ENCODE measurements at places on chromosomes 12 and 14. TPM values are rescaled to one million over a fixed set of nuclear protein-coding genes. Genes with fewer than 3 reads are reported as not detected.

The KRT6C gene
- not detected for total RNA-seq

The RTL1 gene
- 0.80 TPM for total RNA-seq

The OR4N2 gene
- total RNA-seq: not detected

The MFAP5 gene
- total RNA-seq: 13.4 TPM

DNA sequence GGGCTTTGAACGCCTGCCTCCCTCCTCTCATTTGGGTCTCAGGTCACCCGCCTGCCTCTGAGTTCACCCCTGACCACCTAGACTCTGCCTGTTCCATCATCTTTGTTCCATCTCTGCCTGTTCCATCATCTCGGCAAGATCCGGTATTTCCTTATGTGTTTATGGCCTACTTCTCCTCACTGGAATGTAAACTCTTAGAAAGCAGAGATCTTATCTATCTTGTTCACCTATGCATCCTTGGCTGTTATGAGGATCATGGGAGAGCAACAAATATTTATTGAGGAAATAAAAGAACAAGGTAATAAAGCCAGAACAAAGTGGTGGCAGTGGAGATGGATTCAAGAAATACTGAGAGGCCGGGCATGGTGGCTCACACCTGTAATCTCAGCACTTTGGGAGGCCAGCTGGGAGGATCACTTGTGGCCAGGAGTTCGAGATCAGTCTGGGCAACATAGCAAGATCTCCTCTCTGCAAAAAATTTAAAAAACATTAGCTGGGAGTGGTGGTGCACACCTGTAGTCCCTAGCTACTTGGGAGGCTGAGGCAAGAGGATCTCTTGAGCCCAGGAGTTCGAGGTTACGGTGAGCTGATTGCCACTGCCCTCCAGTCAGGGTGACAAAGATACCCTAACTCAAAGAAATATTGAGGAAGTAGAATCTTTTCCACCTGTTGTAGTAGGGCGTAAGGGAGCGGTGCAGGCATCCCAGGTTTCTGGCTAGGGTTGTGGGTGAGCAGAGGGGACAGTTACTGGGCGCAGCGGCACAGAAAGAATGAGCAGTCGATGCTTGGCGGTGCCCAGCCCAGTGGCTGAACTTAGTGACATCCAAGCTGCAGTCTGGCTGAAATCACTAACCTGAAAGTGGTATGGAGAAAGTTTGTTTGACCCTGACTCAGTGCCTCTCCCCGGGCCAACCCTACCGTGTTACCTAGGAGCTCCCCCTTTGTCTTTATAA lies 1.7 kb upstream of the KLC1 start:
- H3K36me3 ChIP-seq: no peaks in the 10 kb centered on the region
- H3K27ac ChIP-seq: peak overlapping the region; percentile 93
- peak; percentile 33 for DNase-seq
- H3K4me3 ChIP-seq: no peak overlapping the region
- H3K4me1 ChIP-seq: peaks cover 11% of the 10 kb centered on the region

DNA sequence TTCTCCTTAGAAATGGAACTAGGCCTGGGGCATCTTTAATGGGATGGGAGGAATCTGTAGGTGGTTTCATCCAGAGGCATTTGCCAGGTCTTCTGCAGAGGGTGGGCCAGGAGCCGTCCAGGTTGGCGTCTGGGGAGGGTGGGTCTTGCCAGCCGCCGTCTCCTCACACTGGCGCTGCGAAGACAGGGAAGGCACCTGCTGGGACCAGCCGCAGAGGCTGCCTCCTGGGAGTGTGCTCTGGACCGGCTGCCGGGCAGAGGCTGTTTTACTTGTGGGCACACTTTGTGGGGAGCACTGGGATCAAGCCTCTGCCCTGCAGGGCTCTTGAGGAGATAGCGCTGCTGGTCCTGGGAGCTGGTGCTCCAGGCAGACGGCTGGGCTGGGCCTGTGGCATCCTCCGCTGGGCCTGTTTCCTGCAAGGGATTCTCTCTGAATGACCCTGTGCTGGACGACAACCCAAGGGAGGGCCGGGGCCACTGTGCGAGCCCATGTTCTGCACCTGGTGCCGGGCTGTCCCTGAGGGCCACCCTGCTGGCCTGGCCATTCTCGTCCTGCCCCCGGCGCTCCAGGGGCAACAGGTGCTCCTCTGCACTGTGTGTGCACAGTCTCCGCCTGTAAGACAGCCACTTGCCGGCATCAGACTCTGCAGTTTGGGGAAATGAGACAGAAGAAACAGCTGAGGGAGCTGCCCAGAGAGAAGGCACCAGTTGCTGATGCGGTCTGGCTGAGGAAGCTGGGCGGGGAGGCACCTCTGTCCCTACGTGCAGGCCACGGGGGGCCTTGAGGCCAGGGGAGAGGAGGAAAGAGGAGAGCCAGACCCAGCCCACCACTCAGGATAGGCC lies 10.0 kb upstream of the TEX22 start:
- H3K4me3 ChIP-seq: no peak overlapping the region
- DNase-seq: no peak
- H3K36me3 ChIP-seq: no peaks in the 10 kb centered on the region
- no peaks in the 10 kb centered on the region for H3K27me3 ChIP-seq
- H3K4me1 ChIP-seq: no peaks in the 10 kb centered on the region

DNA sequence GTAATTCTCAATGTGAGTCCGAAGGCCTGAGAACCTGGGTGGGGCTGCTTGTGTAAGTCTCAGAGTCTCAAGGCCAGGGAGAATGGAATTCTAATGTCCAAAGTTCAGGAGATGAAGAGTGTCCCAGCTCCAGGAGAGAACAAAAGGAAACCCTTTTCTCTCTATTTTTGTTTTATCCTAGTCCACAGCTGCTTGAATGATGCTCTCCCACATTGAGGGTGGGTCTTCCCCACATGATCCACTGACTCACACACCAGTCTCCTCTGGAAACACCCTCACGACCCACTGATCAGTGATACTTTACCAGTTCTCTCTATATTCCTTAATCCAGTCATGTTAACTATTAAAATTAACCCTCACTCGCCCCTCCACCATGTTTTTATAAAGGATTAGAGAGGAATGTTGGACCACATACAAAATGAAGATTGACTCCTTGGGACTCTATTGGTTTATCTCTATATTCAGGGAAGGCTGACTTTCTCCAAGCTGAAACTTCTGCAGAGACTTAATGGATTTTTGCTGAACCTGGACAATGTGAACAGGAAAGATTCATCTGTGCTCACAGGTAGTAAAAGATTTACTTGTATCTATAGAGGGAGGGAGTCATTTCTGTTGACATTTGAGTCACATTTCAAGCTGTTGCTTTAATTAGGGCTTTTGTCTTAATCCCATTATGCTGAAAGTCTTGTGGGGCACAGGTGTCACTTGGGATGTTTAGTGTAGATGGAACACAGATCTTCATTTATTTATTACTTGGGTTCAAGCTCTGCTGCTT lies 1061.0 kb upstream of the TMEM132C start:
- no peaks in the 10 kb centered on the region for H3K27me3 ChIP-seq
- no peak overlapping the region for H3K27ac ChIP-seq
- H3K36me3 ChIP-seq: no peaks in the 10 kb centered on the region
- DNase-seq: no peak
- no peak overlapping the region for H3K4me3 ChIP-seq

DNA sequence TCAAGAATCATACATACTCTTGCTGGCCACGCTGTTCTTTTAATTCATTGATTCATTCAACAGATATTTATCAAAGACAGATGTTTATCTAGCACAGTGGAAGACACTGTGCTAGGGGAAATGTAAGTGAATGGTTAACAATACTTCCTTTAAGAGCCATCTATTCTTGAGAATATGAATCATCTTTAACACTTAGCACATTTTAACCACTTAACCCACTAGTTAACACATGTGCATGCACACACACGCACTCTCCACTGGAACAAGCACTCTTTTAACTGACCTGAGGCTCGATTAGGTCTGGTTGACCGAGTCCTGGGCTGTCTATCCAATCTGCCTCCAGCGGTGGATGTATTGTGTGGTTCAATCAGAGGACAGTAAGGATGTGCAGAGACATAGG lies 34.6 kb downstream of the LMNTD1 start:
- no peaks in the 10 kb centered on the region for H3K4me1 ChIP-seq
- H3K27ac ChIP-seq: no peak overlapping the region
- no peak overlapping the region for H3K4me3 ChIP-seq
- no peaks in the 10 kb centered on the region for H3K27me3 ChIP-seq
- no peaks in the 10 kb centered on the region for H3K36me3 ChIP-seq
- DNase-seq: no peak

- H3K27me3 ChIP-seq: no peaks in the 10 kb centered on the region
- no peak overlapping the region for H3K27ac ChIP-seq
- no peaks in the 10 kb centered on the region for H3K36me3 ChIP-seq
- H3K4me1 ChIP-seq: no peaks in the 10 kb centered on the region
- no peak overlapping the region for H3K4me3 ChIP-seq
These were observed 30.6 kb downstream of the ATG14 start for GRCh38 chr14:55381040-55381439.

DNA sequence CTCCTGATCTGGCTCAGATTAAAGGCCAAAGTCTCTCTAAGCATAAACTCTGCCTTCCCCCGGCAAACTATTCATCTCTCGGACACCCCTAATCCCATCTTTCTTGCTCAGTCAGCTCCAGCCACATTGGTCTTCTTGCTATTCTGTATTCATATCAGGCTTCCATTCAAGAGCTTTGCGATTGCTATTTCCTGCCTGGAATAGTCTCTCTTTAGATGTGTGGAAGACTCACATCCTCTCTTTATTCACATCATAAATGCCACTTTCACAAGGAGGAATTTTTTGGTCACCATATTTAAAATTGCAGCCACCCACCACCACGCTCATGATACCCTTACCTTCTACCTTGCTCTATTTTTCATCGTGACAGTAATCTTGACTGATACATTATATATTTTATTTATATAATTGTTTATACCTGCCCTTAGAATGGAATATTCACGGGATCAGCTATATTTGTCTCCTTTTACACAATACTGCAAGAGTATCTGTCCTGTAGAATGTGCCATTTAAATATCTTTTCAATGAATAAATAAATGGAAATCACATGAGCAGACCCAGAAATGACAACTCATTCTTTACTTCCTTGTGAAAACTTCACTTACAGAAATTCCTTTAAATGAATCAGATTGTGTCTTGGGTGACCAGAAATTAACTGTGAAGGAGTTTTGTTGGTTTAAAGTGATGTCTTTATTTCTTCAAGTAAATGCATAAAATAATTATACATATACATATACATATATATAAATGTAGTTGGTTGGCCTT lies 780.6 kb upstream of the FLRT2 start:
- no peak overlapping the region for H3K27ac ChIP-seq
- H3K4me1 ChIP-seq: no peaks in the 10 kb centered on the region
- no peaks in the 10 kb centered on the region for H3K36me3 ChIP-seq
- H3K4me3 ChIP-seq: no peak overlapping the region
- no peaks in the 10 kb centered on the region for H3K27me3 ChIP-seq

DNA sequence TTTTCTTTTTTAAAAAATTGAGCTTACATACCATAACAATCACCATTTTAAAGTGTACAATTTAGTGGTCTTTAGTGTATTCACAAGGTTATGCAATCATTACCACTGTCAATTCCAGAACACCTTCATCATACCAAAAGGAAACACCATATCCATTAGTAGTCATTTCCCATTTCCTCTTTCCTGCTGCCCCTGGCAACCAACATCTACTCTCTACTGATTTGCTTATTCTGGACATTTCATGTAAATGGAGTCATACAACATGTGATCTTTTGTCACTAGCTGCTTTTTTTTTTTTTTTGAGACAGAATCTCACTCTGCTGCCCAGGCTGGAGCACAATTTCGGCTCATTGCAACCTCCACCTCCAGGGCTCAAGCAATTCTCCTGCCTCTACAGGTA lies 66.8 kb upstream of the CFL2 start:
- no peaks in the 10 kb centered on the region for H3K4me1 ChIP-seq
- H3K4me3 ChIP-seq: no peak overlapping the region
- no peaks in the 10 kb centered on the region for H3K36me3 ChIP-seq
- no peaks in the 10 kb centered on the region for H3K27me3 ChIP-seq
- H3K27ac ChIP-seq: no peak overlapping the region
- no peak for DNase-seq

DNA sequence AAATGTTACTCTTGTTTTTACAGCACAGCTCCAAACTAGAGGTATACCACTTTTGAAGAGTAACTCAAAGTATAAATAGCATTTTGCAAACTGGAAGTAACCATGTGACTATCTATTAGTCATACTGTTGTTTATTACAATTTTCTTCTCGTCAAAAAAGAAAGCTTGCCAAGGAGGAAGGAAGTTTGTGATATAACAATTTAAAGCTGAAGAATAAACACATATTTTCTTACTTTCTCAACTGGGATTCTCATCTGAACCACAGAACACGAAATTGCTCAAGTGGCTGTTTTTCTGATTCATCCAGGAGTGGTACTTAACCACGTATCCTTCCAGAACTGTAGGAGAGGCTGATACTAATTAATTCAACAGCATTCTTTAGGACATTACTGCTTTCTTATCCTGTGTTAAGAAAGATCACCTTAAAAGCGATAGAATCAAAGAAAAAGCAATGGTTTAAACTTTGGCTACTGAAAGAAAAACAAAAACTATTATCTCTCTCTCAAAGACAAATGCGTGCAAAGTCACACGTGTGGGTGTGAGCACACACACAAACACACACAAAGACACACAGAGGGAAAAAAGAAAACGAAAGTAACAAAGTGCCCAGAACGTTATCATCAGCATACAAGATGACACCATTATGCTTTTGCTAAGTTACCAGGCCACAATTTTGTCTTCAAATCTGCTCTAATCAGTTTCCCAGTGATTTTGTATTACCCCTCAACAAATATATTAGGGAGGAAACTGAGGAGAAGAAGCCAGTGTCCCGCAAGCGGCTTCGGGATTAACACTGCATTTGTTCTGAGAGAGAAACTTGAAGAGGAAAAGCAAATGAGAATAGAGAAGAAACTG lies at the start of gene CLEC2B:
Gene CLEC2B, minus strand, starts transcription at position 48 of the 855 bp plus-strand sequence.
- no peaks in the 10 kb centered on the region for H3K27me3 ChIP-seq
- H3K4me3 ChIP-seq: peak within 1 kb of the TSS; percentile 25
- no peaks in the 10 kb centered on the region for H3K36me3 ChIP-seq
- peak within 1 kb of the TSS; percentile 75 for H3K27ac ChIP-seq

- DNase-seq: no peak
- H3K4me1 ChIP-seq: no peaks in the 10 kb centered on the region
- no peaks in the 10 kb centered on the region for H3K27me3 ChIP-seq
- no peak overlapping the region for H3K27ac ChIP-seq
These were observed 2.8 kb downstream of the MAP4K5 start for GRCh38 chr14:50529288-50530179.

DNA sequence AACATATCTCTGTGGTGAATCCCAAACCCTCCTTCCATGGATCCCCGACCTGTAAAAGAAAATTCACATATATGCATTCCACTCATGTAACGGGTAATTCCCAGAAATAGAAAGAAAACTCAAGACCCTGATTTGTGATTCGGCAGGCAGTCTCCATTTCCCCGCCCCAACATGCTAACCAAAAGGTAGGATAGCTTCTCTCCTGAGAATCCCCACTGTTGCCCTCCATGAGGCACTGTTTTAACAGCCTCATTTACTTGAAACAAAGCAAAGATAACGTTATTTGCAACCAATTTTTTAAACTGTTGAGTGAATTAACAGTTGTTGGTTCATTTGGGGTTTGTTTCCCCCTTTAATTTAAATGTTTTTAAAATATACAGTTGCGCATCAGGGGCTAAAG lies 774 bp upstream of the SLC2A13 start:
- peak overlapping the region; percentile 62 for H3K27ac ChIP-seq
- no peak for DNase-seq
- H3K36me3 ChIP-seq: no peaks in the 10 kb centered on the region
- H3K27me3 ChIP-seq: no peaks in the 10 kb centered on the region

- no peaks in the 10 kb centered on the region for H3K27me3 ChIP-seq
- no peak for DNase-seq
- no peak overlapping the region for H3K4me3 ChIP-seq
- peaks cover 22% of the 10 kb centered on the region for H3K4me1 ChIP-seq
- peak overlapping the region; percentile 76 for H3K27ac ChIP-seq
These were observed 114.5 kb upstream of the NCOR2 start for GRCh38 chr12:124681779-124682391.

GRCh38 chr12:108668063-108668462 lies 34.4 kb upstream of the SELPLG start:
- no peak overlapping the region for H3K27ac ChIP-seq
- no peaks in the 10 kb centered on the region for H3K27me3 ChIP-seq
- DNase-seq: no peak
- no peaks in the 10 kb centered on the region for H3K36me3 ChIP-seq
- H3K4me1 ChIP-seq: no peaks in the 10 kb centered on the region
- no peak overlapping the region for H3K4me3 ChIP-seq
